Spinal cord (tissue), 10 donors: ENCODE measurements at places on chromosomes 6 and 20. TPM values are rescaled to one million over a fixed set of nuclear protein-coding genes. Genes with fewer than 3 reads are reported as not detected.

The RXRB gene
- 79.0 TPM for polyA plus RNA-seq

DNA sequence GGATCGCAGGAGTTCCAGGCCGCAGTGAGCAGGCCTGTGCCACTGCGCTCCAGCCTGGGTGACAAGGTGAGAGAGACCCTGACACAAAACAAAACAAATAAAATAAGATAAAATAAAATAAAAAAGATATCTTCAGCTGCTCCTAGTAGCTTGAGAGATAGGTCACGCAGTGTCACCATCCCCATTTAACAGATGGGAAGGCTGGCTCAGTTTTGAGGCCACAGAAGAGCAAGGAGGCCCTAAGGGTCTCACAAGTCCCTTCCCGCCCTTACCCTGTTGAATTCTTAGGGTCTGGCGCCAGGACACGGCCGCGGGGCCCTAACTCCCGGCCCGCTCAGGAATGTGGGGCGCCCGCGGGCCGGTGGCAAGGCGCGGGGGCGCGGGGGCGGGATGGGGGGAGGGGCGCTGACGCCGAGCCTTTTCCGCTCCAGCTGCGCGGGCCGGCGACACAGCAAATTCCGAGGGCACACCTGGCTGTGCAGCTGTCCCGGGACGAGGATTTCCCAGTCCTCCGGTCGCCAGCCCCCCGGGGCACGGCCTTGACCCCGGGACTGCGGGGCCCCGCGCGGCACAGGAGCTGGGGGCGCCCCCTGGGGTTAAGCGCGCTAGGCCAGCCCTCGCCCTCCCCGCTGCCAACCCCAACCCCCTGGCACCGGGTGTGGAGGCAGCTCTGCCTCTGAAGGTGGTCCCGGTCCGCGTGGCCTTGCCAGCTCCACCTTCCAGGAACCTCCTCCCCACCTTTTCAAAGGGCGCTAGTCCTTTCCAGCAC is 10.3 kb upstream of the R3HDML start:
- no peak for DNase-seq

DNA sequence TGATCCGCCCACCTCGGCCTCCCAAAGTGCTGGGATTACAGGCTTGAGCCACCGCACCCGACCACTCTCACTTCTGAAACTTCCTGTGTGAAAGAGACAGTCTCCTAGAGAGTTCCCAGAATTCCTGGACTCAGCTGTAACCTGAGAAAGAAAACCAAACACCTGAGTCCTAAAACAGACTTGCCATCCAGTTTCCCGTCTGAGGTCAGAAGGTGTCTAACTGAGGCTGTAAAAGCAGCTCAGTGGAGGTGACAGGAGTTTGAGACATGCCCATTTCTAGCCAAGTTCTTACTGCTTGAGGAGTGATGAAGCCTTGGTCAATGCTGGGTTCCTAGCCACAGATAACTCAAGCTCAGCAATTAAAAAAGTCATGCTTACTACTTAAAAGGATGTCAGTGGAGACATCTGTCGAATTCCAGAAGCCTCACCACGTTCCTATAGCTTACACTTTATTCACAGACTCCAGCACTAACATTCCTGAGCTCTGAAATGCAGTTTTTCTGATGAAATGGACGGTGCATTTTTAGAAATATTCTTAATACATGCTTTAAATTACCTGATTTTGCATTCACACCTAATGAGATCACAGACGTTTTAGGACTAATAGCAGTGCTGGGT is 6.1 kb downstream of the UQCC2 start:
- no peak for DNase-seq

DNA sequence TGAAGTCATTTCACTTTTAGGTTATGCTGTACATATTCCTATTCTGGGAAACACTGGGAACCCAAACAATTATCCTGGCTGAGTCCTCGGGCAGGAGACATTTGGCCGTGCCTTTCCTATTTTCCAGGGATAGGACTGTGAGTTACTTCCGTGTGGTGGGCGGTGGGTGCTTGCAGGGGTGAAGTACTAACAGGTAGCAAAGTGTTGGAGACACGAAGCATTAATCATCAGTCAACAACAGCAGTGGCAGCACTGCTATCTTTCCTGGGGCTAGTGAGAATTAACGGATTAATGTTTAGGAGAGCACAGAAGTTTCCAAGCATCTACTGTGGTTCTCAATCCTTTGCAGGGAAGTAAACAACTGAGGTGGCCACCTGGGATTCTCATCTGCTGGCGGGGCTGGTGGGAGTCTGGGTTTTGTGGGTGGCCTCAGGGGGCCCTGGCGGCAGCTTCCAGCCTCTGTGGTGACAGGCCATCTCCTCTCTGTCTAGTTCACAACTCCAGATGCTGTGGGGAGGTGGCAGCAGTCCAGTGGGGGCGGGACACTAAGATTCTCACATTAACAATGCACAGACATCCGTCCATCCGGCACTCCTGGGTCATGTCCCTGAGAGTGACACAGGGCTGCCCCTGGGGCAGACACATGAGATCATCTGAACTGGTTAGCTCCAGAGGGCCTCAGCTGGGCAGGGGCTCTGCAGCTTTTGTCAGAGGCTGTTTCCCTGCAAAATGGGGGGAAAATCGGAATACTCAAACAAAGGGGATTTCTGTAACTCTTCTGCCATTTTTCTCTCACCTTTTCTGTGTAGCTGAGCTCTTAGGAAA is 90.9 kb downstream of the GJA10 start:
- DNase-seq = peak; percentile 73

DNA sequence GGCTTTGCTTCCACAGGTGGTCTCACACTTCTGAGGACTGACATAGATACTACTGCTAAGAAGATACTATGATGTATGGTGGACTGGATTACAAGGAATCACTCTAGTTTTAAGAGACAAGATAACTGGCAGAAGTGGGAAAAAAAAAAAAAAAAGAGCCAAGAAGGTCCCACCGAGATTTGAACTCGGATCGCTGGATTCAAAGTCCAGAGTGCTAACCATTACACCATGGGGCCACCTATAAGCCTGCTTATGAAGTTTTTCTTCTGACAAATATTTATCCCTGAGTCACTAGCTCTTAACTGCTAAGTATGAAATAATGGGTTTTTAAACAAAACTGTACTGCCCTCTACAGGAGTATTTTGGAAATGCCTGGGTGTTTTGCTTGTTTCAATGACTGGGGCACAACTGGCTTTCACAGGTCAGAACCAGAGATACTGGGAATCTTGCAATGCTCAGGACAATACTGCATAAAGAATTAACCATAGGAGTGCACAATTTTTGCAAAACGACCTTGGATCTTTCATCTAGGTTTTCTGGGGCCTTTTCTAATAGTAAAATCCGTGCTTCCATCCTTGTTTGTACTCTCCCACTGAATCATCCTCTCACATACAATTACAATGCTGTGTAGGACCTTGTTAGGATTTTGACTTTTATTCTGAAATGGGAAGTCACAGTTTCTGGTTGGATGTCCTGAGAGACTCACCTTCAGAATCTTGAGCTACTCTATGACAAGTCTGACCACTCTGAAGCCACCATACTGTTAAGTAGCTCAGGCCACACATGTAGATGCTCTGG is 116.3 kb downstream of the OR2B2 start:
- peak; percentile 95 for DNase-seq

The ADGB gene
- 0.98 TPM for polyA plus RNA-seq

The C6orf163 gene
- 2.1 TPM for polyA plus RNA-seq

The CTSZ gene
- polyA plus RNA-seq = 43.1 TPM

DNA sequence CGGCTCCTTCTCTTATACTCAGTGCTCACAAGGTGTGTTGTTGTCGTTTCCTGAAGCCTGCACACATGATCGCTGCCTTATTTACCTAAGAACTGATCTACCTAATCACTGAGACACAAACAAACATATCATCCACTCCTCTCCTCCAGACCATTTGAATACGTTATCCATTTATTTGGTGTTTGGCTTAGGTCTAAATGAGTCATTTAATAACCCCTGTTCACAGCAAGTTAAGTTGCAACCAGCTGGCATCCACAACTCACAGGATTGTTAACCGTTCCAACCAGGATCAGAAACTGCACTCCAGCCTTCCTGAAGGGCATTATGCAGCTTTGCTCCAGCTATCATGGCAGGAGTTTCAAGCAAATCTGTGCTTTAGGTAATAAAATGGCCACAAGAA is 511.1 kb upstream of the MAP3K7 start:
- no peak for DNase-seq

The GPR63 gene
- 3.9 TPM for polyA plus RNA-seq

DNA sequence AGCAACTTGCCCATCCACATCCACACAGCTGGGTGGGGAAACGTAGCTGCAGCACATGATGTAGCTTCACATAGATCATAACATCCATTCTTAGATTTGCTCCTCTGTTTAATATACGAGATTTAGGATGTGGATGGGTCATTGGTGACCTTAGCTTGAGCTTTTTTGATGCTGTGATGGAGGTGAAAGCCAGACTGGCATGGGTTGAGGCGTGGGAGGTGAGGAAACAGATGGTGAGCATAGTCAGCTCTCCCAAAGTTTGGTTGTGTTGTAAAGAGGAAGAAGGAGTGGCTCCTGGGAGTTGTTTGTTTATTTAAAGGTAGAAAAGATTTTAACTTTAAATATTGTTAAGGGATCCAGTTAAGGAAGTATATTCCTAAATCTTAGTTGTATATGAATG is 5.3 kb downstream of the ARFGEF2 start:
- no peak for DNase-seq

The RBPJL gene
- polyA plus RNA-seq = 0.53 TPM

DNA sequence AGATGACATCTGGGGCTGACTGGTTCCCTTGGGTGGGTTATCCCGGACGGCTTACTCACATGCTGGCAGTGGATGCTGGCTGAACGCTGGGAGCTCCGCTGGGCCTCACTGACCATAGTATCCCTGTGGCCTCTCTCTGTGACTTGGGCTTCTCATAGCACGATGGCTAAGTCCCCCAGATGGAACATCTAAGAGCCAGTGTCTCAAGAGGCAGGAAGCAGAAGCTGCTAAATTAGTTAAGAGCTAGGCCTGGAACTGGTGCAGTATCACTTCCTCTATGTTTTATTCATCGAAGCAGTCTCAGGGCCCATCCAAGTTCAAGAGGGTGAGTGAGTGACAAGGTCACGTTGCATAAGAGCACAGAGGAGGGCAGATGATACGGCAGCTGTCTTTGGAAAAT is 116.5 kb upstream of the LAMP5 start:
- no peak for DNase-seq

DNA sequence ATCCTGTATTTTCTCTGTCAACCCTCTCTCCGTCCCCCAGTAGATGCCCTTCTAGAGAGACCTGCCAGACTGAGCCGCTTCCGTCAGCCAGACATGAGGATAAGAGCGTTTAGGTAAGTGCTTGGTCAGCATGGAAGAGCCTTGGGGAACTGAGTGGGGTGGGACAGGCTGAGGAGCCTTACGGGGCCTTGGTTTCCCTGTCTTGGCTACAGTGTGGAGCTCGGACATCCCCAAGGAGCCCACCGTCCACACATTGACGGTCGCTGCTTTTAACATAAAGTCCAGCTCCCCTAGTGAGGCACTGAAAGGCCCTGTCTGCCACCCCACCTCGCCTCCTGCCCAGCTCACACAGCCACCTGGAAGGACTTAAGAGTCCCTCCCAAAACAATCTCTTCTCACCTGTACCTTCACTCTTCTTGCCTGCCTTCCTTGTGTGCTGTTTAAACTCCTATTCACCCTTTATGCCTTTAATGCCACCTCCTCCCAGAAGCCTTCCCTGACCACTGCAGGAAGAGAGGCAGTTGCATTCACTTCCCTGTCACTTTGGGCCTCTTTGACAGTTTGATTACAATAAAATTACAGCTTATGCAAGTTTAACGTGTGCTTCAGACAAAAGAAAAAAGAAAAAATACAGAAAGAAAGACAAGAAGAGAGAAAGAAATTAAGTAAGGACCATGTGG is 42.3 kb downstream of the PDYN start:
- DNase-seq = no peak

DNA sequence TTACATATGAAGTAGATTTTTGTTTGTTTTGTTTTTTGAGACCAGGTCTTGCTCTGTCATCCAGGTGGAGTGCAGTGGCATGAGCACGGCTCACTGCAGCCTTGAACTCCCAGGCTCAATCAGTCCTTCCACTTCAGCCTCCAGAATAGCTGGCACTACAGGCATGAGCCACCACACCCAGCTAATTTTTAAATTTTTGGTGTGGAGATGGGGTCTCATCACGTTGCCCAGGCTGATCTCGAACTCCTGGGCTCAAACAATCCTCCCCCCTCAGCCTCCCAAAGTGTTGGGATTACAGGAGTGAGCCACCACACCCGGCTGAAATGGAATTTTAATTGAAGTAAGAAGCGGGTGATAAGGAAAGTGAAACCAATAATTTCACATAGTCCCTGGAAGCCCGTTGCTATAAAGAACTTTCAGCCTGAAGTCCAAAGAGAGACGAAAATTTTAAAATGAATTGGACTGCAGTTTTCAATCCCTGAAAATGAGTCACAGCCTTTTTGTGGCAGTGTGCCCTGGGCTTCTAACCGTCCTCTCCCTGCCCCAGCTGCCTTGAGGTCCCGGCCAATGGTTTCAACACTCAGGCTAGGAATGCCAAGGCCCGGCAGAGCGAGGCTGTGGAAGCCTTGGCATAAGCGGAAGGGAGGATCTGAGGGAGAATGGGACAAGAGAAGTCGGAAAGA is 757 bp downstream of the RAET1E start:
- no peak for DNase-seq

- DNase-seq = no peak
Observed at GRCh38 chr20:18058661-18059467, 1.1 kb upstream of the OVOL2 start.

The BPI gene
- polyA plus RNA-seq = not detected

The CST8 gene
- polyA plus RNA-seq = not detected

- no peak for DNase-seq
Observed at GRCh38 chr6:1387876-1388629, 1.3 kb upstream of the FOXF2 start.

DNA sequence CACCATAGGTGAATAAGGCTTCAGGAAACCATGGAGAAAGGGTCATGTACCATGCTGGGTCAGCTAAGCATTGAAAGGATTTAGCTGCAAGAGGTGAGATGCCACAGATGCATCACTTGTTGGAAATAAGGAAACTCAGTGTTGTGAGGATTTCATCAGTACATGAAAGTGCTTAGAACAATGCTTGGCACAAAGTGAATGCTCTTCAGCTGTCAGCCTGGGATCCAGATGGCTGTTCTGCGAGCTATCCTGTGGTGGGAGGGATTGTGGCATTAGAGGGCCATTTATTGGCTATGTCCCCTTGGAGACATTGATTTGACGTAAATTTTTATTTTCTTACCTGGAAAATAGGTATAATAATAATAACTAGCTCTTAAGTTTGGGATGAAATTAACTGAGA is 53.0 kb downstream of the ELOVL2 start:
- no peak for DNase-seq
